Skin of body (tissue), 3 donors: ENCODE measurements at places on chromosomes 16 and 17. TPM values are rescaled to one million over a fixed set of nuclear protein-coding genes. Genes with fewer than 3 reads are reported as not detected.

DNA sequence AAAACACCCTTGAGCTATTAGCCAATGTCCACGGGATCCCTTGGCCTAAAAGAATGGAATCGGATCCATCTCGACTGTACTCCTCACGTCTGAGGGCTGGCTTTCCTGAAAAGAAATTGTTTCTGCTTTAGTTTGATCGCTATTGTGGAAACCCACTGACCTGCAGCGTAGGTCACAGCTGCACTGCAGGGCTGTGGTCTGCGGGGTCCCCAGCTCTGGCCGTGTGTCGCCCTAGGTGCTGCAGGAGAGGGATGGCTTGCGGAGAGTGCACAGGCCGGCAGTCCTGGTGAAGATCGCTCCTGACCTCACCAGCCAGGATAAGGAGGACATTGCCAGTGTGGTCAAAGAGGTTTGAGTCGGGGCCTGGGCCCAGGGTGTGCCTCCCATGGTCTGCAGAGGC is 13.6 kb downstream of the DHODH start:
- DNase-seq: no peak

DNA sequence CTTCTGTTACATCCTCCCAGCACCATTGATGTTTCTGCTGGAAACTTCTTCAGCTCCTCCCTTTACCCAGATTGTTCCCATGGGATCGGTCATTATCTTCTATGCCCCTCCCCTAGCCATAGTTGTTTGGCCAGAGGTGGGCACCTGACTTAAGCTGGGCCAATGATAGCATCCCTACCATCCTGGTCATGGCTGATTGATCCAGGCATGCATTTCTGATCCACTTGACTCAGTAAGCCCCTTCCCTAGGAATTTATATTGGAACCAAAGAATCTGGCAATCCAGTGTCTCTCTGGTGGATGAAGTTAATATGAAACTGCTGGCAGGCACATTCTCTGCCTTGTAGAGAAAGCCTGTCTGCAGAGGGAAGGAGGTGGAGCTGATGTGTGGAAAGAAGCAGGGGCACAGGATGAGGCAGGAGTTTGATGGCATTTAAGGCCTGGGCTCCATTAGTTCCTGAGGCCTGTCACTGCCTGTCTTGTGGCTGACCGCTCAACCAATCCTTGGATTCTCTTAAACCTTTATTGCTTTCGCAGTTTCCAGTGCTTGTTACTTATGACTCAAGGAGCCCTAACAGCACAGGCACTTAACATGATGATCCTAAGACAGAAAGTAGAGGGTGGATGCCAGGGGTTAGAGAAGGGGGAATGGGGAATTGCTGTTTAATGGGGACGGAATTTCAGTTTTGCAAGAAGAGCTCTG is 152.4 kb downstream of the ABCC12 start:
- DNase-seq: peak; percentile 93

- DNase-seq: no peak
These were observed 49.6 kb downstream of the MRC2 start for GRCh38 chr17:62676952-62677596.

DNA sequence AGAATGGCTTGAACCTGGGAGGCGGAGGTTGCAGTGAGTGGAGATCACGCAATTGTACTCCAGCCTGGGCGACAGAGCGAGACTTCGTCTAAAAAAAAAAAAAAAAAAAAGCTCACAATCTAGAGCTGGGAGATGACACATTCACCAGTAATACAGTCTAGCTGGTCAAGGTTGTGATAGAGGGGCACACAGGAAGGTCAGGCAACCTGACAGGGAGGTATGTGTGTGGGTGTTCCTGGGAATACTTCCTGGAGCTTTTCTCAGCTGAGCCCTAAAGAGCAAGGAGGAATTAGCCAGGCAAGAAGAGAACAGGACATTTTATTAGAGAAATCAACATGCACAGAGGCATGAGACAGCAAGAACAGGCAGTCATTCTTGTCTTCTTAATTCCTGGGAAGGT is 216.7 kb downstream of the SHISA9 start:
- DNase-seq: no peak

GRCh38 chr16:67158637-67159600 is 790 bp downstream of the TRADD start:
- no peak for DNase-seq

GRCh38 chr17:34368946-34369500 is 6.0 kb upstream of the CCL1 start:
- DNase-seq: no peak

DNA sequence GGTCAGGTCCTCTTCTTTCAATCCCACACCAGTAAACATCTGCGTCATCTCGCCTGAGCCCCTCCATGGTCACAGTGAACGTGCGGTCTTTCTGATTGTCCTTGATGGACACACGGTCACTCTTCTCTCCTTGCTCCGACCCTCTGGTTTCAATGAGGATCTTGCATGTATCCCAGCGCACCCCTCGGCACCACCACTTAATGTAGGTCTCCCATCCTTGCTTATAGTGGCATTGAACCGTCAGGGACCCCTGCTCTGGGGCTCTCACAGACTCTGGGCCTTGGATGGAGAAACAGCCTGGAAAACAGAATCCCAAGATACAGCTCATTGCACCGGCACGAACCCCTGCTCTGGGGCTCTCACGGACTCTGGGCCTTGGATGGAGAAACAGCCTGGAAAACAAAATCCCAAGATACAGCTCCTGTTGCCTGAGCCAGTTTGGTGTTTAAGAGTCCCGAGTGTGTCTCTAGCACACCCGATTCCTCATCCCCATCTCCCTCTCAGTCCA is 5.4 kb downstream of the CD300LB start:
- DNase-seq: no peak

DNA sequence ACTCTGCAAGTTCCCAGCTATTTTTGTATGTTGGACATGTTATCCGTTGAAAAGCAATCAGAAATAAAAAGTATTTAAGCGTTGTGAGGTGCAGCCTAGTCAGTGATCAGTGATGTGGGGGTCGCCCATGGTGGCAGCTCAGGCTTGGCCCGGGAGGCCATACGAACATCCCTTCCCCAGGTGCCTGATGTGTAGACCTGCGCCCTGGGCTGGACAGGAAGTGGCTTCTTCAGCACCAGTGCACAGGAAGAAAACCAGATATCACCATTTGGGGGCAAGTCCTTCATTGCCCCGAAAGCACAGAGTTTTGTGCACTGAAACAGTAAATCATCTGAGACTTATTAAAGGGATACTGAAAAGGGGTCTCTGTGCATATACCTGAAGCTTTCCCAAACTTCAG is 98.9 kb downstream of the SOCS1 start:
- DNase-seq: no peak

GRCh38 chr16:12256921-12257320 is 280.4 kb downstream of the SNX29 start:
- no peak for DNase-seq

- no peak for DNase-seq
These were observed 309.0 kb downstream of the CPPED1 start for GRCh38 chr16:12494661-12495060.

DNA sequence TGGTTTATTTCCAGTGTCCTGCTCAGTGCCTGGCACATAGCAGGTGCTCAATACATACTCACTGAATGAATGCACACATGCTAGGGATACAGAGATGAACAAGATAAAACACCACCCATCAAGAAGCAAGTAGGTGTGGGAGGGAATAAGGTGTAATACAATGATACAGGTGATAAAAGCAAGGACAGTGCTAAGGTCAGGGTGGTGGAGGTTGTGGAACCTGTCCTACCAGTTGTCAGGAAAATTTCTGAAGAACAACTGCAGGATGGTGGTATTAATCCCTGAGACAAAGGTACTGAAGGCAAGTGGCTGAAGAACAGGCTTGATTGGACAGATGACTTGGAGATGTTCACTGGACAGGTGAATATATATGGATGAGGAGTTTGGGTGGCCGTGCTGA is 1.8 kb downstream of the KNOP1 start:
- DNase-seq: no peak

GRCh38 chr17:19263641-19264051 is 26.5 kb downstream of the EPN2 start:
- no peak for DNase-seq

HID1 gene
- total RNA-seq: 4.0 TPM

ITGA3 gene
- total RNA-seq: 37.2 TPM

KRTAP2-3 gene
- 0.30 TPM for total RNA-seq

NPW gene
- total RNA-seq: 2.2 TPM

TANGO6 gene
- 11.5 TPM for total RNA-seq

NPIPB13 gene
- 1.6 TPM for total RNA-seq

CCL17 gene
- total RNA-seq: 0.49 TPM

TNFAIP1 gene
- total RNA-seq: 19.0 TPM

FKBP10 gene
- 97.2 TPM for total RNA-seq

ZNF688 gene
- total RNA-seq: 8.9 TPM

ELMO3 gene
- total RNA-seq: 4.0 TPM

RBFOX1 gene
- 4.8 TPM for total RNA-seq
